Thyroid gland (tissue), 4 donors: ENCODE measurements at places on chromosomes 7 and 10.
A peak's percentile ranks its signal among the peaks of the same experiment; 100 is the strongest.

DNA sequence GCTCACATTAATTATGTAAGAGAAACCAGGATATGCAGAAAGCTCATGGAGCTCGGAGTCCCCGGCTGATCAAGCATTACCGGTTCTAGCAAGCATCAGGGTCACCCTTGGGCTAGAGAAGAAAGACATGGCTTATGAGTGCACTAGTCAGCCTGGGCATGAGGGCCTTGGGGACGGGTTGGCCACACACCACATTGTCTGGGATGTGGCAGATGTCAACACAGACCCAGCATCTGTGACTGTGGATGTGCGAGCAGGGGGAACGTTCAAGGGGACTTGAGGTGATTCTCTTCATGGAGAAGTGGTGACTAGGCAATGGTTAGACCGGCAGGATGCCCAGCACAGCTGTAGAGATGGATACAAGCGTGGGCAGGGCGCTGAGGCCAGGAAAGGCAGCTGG, 13.7 kb downstream of the ZMIZ2 start:
- DNase-seq, result no peak

- DNase-seq, result no peak
Measured at GRCh38 chr10:79044036-79044632, 24.6 kb upstream of the ZMIZ1 start.

- no peak for DNase-seq
Measured at GRCh38 chr7:19110776-19111175, 6.7 kb downstream of the TWIST1 start.

GRCh38 chr7:142805350-142806021, 34.7 kb downstream of the PRSS2 start:
- DNase-seq, result no peak

GRCh38 chr10:420154-421121, 269.0 kb downstream of the DIP2C start:
- peak; percentile 13 for DNase-seq

DNA sequence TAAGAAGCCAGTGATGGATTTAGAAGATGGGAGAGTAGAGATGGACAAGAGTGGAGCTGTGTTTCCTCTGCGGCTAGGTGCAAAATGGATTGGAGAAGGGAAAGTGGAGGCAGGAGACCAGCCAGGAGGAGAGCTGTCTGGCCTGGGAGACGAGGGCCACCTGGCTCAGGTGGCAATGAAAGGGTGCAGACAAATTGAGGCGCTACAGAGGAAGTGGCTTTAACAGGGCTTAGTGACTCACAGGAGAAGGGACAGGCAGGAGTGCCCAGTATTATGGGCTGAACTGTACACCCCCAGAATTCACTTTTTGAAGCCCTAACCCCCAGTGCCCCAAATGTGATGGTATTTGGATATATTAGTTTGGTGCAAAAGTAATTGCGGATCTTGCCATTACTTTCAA, 65.6 kb upstream of the DUSP5 start:
- DNase-seq, result no peak

- DNase-seq, result no peak
Measured at GRCh38 chr10:49593998-49594397, 16.1 kb upstream of the SLC18A3 start.

- DNase-seq, result no peak
Measured at GRCh38 chr10:112352044-112352443, 21.9 kb upstream of the ACSL5 start.

GRCh38 chr7:139043823-139044812, 8.3 kb upstream of the ZC3HAV1L start:
- peak; percentile 18 for DNase-seq

DNA sequence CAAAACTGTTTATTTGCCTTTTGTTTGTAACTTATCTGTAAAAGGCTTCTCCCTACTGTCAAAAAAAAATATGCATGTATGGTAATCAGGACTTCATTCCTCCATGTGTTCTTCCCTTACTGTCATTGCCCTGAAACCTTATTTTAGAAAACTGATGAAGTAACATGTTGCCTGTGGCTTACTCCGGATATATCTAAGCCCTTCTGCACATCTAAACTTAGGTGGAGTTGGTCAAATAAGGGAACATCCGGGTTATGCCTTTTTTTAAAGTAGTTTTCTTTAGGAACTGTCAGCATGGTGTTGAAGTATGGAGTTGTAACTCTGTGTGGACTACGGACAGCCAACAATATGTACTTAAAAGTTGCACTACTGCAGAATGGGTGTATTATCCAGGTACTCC, 6.2 kb downstream of the SAR1A start:
- no peak for DNase-seq

- no peak for DNase-seq
Measured at GRCh38 chr10:124237282-124237961, 144.0 kb upstream of the CHST15 start.

DNA sequence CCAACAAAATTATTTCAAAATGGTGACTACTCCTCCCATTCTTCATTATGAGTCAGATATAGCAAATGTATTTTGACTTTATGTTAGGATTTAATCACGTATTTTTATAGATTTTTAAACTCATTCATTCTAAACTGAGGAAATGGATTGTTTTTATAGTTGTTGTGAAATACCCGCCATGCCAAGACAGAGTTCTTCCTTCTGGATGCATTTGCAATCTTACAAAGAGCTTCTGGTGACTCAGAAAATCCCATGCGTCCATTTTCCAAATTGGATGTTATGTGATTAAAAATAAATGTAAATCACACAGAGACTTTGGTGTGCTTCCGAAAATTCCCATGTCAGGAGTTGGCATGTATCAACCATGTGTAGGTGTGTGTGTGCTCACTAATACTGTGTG, 179.3 kb downstream of the TRIL start:
- DNase-seq, result no peak

GRCh38 chr7:36245684-36246299, 92.7 kb downstream of the EEPD1 start:
- no peak for DNase-seq

GRCh38 chr7:152307902-152308301, 127.9 kb downstream of the KMT2C start:
- no peak for DNase-seq

DNA sequence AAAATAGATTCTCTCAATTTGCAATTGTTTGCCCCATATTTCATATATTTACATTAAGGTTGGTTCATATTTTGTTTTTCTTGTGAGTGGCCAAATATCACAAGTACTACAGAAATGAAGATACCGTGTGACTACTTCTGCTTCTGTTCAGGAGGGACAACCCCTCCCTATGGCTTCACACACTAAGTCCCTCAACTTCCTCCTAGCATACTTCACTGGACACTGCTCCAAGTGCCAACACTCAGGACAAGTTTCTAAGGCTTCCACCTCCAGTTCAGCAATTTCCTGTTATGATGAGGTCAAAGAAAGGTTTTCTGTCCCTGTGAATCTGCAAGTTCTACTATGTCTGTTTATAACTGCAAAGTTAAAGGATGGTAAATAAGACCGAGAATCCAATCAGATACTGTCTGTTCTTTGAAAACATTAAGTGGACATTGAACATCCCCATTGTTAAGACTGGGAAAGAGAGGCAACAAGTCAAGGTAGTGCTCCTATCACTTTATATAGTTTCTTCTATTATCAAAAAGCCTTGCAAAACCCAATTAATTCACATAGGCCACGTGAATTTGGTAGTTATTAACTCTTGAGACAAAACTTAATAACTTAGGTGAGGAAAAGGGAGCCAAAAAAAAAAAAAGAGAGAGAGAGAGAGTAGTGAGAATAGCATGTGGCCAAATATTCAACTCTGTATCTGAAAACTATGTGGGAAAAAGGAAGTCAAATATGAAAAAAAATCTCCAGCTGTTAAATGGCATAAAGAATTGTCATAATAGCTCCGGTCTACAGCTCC, 81.3 kb upstream of the DKK1 start:
- no peak for DNase-seq

GRCh38 chr7:134587750-134588149, 38.8 kb downstream of the AKR1B15 start:
- DNase-seq, result no peak

DNA sequence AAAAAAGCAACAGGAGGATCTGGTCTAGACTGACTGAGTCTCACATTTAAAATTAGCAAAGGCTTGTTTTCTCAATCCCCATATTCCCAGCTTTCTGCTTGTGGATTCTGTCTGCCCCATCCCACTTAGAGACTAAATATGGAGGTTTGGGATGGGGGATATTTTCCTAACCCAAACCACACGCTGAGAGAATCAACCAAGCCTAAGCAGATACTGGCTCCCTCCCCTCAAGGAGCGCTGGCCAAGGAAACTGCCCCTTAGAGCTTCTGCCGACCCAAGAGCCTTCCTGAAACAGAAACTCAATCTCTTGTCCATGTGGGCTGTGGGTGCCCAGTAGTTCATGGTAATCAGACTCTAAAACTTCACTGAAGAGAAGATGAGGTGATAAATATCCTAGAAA, 3.9 kb downstream of the FFAR4 start:
- DNase-seq, result no peak
